ENCODE measurements at places on chromosomes 11 and 22.

DNA sequence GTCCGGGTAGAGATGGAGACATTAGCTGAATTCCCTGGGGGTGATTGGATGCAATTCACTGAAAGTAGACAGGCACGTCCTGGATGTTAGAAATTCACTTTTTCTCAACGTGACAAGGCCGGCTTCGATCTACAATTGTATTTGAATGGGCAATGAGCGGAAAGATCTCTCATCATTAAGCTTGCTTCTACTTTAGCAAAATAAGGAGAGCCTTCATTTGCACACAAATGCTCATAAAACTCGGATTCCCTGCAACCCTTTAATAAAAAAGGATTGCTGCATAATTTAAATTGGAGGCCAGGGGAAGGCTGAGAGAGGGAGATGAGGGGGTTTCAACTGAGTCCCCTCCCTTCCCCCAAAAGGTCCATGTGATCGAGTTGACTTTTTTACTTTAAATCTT is 10.6 kb upstream of the PAX6 start:
- no peak for DNase-seq

DNA sequence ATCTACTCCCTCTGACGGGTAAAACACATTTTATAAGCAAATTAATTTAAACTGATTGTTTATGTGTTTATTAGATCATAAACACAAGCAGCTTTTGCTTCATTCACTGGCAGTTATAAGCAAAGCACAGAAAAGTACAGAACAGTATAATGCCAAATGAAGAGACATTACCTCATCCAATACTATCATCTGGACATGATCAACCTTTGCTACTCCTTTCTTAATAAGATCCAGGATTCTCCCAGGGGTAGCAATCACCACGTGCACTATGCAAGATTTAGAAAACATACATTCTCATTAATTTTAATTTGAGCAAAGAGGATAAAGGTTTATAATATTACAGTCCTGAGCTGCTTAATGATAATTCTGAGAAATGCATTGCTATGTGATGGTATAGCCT is 27.9 kb downstream of the DDX6 start:
- DNase-seq: no peak

DNA sequence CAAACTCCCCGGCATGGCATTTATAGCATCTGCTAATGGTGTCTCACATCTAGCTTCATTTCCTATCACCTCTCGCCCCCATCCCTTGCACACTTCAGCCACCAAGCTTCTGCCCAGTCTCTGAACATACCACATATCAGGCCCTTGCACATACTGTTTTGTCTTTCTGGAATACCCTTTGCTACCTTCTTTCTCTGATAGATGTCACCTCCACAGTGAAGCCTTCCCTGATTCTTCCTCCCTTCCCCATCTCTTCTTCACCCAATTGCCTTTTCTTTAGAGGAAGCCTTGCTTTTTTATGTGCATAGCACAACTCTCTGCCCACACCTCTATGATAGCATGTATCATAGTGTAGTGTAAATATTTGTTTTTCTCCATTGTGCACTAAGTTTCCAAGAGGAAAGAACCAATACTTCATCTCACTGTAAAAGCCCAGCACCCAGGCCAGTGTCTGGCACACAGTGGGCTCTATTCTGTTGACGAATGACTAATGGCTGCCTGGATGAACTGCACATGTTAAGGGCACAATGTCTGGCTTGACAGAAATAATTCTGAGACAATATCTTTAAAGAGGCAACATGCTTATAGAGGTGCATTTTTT is 27.8 kb downstream of the P4HA3 start:
- no peak for DNase-seq

DNA sequence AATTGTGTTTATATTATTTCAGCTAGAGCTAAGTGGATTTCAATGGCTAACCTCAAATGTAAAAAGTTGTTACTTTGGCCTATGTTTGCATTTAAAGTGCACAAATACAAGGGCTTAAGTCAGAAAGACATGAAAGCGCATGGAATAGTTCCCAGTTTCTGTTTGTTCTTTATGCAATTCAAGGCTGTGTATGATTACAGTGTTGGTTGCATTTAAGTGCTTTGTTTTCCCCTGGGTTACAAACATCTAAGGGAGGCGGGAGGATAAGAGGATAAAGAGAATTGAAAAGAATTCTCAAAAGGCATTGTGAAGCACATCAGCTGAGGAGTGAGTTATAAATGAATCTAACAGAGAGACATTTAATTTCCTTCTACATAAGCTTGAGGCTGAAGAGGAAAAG is 453.4 kb downstream of the NTM start:
- no peak for DNase-seq

GRCh38 chr11:60788401-60789125 is 3.4 kb downstream of the MS4A10 start:
- no peak for DNase-seq

GRCh38 chr22:23261900-23262450 is 81.7 kb downstream of the BCR start:
- DNase-seq: no peak

- no peak for DNase-seq
These were observed 48.7 kb upstream of the EP300 start for GRCh38 chr22:41043722-41044121.

DNA sequence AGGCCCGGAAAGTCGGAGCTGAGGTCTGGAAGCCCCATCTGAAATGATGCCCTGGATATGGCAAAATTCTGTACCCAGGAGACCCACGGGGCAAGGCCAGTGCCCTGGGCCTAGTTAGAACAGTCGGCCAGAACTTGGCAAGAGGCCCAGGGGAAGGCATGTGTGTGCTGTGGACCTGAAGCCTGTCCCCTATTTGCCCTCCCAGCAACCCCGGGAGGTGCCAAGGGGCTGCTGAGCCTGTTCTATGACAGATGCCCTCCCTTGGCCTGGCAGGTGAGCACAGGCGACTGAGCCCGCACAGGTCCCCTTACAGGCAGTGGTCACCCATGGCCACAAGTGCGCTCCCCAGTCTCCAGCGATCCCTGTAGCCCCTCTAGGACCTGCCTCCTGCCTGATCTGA is 51.7 kb downstream of the NAT10 start:
- no peak for DNase-seq

GRCh38 chr11:12871241-12871640 is 137.9 kb upstream of the RASSF10 start:
- DNase-seq: peak; percentile 47

DNA sequence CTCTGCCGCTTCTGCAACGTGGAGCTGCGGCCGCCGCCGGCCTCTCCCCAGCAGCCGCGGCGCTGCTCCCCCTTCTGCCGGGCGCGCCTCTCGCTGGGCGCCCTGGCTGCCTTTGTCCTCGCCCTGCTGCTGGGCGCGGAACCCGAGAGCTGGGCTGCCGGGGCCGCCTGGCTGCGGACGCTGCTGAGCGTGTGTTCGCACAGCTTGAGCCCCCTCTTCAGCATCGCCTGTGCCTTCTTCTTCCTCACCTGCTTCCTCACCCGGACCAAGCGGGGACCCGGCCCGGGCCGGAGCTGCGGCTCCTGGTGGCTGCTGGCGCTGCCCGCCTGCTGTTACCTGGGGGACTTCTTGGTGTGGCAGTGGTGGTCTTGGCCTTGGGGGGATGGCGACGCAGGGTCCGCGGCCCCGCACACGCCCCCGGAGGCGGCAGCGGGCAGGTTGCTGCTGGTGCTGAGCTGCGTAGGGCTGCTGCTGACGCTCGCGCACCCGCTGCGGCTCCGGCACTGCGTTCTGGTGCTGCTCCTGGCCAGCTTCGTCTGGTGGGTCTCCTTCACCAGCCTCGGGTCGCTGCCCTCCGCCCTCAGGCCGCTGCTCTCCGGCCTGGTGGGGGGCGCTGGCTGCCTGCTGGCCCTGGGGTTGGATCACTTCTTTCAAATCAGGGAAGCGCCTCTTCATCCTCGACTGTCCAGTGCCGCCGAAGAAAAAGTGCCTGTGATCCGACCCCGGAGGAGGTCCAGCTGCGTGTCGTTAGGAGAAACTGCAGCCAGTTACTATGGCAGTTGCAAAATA is 816 bp downstream of the PDE3B start:
- peak; percentile 35 for DNase-seq

DNA sequence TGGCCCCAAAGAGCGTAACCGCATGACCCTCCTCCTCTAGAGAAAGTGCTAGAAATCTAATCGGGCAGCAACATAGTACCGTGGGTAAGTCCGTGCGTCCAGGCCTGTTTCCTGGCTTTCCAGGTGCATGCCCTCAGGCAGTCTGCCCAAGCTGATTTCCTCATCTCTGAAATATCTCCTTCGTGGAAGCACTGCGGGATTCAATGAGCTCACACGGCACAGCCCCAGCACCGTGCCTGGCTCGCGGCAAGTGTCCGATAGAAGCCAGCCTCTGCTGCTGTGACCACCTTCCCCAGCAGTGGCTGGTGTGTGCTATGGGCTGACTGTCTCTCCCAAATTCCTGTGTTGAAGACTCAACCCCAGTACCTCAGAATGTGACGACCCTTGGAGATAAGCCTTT is 20.7 kb downstream of the RPUSD4 start:
- DNase-seq: no peak

DNA sequence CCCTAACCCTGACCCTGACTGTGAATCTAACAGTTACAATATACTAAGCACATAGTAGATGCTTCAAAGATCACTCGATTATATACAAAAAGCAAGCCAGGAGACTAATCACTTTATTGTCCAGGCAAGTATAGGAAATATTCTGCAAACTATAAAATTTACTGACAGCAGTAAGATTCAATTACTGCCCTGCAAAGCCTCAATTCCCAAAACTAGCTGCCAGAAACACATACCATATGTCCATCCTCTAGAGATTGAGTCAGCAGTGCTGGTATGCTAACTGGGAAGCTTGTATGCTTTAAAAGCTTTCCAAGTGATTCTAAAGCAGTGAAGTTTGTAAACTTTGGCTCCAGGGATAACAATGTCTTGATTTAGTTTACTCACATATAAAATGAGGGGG is 26.1 kb downstream of the CSTF3 start:
- DNase-seq: peak; percentile 88

DNA sequence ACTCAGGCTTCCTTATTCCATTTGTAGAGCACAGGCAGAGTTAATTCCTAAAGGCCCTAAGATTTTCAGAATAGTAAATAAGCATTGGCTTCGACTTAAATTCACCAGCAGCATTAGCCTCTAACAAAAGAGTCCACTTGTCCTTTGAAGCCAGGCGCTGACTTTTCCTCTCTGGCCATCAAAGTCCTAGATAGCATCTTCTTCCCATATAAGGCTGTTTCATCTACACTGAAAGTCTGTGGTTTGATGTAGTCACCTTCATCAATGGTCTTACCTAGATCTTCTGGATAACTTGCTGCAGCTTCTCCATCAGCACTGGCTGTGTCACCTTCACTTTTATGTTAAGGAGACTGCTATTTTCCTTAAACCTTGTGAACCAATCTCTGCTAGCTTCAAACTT is 118.3 kb upstream of the SOX6 start:
- no peak for DNase-seq

GRCh38 chr11:126083829-126084607 is 21.4 kb upstream of the CDON start:
- DNase-seq: no peak

GRCh38 chr11:71117311-71117710 is 135.1 kb downstream of the SHANK2 start:
- DNase-seq: no peak

GRCh38 chr11:46475926-46476545 is 84.5 kb upstream of the CHRM4 start:
- DNase-seq: no peak

DNA sequence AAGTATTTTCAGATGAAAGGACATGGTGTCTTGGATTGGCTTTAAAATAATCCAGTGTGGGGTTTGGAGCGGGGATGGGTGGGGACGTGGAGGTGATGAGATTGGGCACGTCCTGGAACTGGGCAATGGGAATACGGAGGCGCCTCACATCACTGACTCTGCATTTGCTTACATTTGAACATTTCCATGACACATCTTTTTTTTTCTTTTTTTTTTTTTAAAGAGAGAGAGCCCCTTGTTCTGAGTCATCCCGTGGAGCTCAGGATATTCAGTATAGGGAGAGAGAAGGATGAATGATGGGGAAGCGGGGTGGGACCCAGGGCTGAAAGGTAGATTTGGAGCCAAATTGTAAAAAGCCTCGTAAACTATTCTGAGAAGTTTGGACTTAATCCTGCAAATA is 142.7 kb downstream of the FBXO7 start:
- DNase-seq: peak; percentile 32

- DNase-seq: no peak
These were observed 46.9 kb upstream of the CRTAM start for GRCh38 chr11:122791411-122791810.

- no peak for DNase-seq
These were observed 101.7 kb downstream of the SNX19 start for GRCh38 chr11:130814440-130815096.

- no peak for DNase-seq
These were observed 109.8 kb upstream of the FGF3 start for GRCh38 chr11:69928975-69929374.

DNA sequence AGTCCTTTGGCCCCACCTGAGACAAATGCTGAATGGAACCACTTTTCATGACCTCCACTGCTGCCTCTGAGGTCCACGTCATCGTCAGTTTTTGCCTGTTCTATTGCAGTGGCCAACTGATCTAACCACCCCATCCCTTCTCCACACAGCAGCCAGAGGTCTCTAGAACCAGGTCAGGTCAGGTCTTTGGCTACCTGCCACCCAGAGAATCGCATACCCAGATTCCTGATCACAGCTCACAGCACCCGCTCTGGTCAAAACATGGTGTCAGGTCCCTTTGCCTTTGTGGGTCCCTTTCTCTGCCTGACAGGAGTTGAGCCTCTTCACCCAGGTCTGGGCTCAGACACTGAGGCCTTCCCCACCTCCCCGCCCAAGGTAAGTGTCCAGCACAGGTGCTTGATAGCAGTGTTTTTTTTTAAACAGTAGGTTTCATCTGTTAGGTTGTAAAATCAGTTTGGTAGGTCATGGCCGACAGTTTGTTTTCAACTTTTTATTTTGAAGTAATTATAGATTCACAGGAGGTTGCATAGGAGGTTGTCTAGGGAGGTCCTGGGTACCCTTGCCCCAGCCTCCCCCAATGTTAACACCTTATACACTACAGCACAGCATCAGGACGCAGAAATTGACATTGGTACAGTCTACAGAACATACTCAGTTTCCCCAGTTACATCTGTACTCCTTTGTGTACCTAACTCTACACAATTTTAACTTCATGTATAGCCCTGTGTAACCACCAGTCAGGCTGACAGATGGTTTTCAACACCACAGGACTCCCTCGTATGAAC is 6.9 kb downstream of the C22orf39 start:
- DNase-seq: no peak
